ELR (cell line): ENCODE measurements at places on chromosomes 11 and 22.
A peak's percentile ranks its signal among the peaks of the same experiment; 100 is the strongest.

- no peak for DNase-seq
Measured at GRCh38 chr11:64095273-64095817, 59.6 kb downstream of the FLRT1 start.

DNA sequence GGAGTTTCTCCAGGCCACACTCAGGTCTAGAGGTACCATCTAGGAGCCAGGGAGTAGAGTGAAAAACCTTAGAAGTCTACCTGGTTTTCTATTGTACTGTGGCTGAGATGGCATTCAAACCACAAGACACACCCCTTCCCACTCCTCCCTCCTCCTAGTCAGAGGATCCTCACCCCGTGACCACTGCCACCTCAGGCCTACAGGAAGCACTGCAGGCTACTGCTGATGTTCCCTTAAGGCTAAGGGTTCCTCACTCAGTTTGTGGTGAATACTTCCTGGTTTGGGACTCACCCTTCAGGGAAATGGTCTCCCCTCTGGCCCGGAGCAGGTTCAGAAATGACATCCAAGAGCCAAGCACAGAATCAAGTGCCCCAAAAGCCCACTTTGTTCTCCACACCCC lies 1293.9 kb downstream of the JRKL start:
- peak; percentile 48 for DNase-seq

DNA sequence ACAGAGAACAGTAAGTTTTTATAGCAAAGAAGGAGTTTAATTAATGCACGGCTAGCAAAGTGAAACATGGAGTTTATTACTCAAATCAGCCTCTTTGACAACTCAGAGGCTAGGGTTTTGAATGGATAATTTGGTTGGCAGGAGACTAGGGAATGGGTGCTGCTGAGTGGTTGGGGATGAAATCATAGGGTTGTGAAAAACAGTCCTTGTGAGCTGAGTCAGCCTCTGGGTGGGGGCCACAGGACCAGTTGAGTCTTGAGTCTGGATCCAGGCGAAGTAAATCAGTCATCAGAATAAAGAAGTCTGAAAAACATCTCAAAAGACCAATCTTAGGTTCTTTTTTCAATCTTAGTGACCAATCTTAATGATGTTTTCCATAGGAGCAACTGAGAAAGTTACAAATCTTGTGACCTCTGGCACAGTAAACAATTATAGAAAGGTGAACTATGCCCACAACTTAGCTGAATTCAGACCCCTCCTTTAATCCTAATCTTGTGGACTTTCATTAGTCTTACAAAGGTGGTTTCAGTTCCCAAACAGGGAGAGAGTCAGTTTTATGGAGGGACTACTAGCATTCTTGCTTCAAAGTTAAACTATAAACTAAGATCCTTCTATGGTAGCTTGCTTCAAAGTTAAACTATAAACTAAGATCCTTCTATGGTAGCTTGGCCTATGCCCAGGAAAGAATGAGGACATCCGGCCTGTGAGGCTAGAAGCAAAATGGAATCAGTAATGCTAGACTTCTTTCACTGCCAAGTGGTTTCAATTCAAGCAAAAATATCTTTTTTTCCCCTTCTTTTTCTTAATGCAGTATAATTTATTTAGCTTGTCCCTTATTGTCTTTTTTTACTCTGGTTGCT lies 84.5 kb downstream of the AASDHPPT start:
- no peak for DNase-seq

DNA sequence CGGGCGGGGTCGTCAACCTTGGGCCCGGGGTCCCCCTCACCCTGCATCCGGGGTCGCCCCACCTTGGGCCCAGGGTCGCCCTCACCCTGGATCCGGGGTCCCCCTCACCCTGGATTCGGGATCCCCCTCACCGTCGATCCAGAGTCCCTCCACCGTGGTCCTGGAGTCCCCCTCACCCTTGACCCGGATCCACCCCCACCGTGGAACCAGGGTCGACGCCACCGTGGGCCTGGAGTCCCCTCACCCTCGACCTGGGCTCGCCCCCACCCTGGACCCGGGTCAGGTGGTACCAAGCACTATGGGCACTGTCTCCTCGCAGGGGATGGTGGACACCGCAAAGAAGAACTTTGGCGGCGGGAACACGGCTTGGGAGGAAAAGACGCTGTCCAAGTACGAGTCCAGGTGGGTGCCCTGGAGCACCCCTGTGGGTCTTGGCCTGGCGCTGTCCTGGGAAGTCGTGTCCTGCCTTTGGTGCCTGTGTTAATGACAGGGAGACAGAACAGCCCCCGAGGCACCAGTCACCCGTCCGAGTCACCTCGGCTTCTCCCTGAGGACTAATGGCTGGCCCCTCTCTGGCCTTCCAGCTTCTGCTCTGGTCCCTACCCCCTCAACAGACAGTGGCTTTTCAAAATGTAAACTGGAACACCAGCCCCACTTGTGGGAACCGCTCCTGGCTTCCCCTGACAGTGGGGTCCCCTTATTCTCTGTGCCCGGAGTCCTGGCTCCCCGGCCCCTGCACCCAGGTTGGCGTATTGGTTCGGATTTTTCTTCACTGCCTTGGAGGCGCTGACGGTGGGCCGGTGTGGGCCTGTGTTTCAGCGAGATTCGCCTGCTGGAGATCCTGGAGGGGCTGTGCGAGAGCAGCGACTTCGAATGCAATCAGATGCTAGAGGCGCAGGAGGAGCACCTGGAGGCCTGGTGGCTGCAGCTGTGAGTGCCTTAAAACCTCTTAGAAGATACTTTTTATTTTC lies 762 bp downstream of the CRELD2 start:
- DNase-seq = no peak

- no peak for DNase-seq
Measured at GRCh38 chr11:92880381-92880780, 89.1 kb upstream of the MTNR1B start.

GRCh38 chr11:2264366-2265053 lies 5.9 kb downstream of the ASCL2 start:
- DNase-seq = no peak

- DNase-seq = no peak
Measured at GRCh38 chr11:126231725-126232459, 20.3 kb downstream of the FAM118B start.

- DNase-seq = no peak
Measured at GRCh38 chr22:33303099-33303498, 244.9 kb upstream of the SYN3 start.

DNA sequence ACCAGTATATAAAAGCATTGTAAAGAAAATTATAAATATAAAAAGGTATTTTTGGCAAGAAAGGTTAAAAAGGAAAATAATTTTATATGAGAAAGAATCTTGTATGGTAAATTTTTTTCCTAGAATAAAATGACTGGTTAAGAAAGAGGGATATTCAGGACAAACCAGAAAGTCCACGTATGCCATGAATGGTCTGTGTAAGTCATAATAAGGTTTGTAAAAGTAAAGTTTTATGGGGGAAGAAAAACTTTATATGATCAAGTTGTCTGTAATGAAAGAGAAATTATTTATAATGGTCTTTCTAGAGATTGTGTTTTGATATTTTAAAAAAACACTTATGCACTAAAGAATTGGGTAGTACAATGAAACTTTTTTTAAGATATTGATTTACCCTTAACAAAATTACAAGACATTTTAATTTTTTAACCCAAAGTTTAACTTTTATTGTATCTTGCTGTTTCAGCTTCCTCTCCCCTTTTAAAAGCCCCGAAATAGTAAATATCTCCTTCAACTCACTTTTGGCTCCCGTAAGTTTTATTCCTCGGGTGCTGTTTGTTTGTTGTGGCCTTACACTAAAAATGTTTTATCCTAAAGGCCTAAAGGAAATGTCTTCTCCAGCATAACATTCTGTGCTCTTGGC lies 47.7 kb downstream of the AMOTL1 start:
- DNase-seq = peak; percentile 61

DNA sequence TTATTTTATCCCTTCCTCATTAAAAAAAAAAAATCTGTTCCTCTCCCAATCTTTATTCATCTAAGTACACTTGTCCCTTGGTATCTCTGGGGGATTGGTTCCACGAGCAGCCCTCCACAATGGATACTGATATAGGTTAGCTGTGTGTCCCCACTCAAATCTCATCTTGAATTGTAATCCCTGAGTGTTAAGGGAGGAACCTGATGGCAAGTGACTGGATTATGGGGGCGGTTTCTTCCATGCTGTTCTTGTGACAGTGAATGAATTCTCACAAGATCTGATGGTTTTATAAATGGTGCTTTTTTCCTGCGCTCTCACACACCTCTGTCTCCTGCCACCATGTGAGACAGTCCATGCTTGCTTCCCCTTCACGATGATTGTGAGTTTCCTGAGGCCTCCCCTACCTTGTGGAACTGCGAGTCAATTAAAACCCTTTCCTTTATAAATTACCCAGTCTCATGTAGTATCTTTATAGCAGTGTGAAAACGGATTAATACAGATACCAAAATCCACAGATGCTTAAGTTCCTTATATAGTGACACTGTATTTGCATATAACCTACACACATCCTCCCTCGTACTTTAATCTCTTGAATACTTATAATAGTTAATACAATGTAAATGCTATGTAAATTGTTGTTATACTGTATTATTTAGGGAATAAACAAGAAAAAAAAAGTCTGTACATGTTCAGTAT lies 62.0 kb downstream of the PACS1 start:
- no peak for DNase-seq

GRCh38 chr22:22698263-22698750 lies 53.9 kb downstream of the GGTLC2 start:
- DNase-seq = no peak

- DNase-seq = no peak
Measured at GRCh38 chr11:64772303-64773018, 5.9 kb downstream of the SF1 start.

GRCh38 chr11:112410325-112410724 lies 149.7 kb upstream of the PLET1 start:
- DNase-seq = no peak

DNA sequence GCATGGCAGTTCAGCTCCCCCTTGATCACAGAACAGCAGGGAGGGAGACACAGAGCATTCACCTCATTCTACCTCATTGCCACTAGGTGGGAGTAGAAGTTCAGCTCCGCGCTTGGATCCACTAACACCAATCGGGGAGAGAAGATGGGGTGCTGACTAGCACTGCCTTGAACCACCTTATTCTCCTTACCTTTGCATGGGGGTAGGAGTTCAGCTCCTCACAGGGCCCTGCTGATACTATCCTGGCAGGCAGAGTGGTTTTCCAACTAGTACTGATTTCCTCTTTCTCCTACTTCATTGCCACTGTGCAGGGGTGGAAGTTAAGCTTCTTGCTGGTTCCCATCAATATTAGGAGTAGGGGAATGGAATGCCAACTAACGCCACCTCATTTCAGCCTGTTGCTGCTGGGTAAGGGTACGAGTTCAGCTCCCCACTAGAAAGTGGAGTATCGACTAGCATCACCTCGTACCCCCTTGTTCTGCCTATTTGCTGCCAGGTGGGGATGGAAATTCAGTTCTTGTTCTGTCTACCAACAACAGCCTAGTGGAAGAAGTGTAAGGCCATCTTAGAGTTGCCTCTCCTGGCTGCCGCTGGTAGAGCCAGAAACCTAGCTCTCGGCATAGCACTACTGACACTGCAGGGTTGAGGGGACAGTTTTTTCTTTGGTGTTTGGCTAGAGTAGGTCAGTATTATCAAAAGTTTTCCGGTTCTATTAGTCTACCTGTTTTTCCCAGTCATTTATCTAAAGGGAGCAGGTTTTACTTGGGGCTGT lies 550.9 kb upstream of the CCDC90B start:
- peak; percentile 65 for DNase-seq

DNA sequence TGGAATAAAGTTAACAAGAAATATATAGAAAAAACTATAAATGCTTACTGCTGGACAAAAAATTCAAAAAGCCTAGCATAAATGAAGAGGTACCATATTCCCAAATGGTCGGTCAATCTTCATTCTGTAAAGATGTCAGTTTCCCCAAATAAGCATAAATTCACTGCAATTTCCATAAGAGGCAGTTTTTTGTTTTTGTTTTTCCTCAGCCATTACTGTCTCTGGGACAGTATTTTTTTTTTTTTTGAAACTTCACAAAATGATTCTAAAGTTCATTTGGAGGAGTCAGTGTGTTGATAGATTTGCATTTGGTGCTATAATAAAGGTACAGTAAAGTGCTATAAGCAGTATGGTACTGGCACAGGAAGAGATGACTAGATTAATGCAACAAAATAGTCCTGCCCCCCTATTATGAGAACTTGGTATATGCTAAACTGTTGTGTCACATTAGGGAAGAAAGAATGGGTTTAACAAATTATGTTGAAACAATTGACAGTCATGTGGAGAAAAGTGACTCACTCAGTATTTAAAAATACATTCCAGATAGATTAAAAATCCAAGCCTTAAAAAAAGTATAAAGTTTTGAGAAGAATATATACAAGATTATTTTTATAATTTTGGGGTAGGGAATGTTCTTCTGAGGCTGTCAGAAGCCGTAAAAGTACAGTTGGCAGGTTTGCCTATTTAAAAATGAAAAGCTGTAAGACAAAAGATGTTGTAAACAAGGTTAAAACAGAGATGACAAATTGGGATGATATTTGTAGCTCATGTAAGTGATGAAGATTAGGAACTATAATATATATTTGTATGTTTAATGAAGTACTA lies 2.6 kb upstream of the FTH1 start:
- DNase-seq = peak; percentile 91

DNA sequence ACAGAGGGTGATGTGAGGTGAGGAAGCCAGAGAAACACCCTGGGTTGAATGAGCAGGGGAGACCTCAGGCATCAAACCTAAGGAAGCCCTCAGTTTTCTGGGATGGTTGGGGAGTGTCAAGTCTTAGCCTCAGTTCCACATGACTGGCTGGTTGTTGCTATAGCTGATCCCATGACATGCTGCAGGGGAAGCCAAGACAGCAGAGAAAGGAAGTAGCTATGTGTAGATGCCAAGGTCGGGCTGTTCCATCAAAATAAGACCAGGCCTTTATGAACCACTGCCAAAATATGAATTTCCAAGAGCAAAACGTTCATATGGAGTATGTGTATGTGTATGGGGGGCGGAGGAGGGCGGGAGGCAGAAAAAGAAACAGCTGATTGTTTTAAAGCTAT lies 11.6 kb downstream of the CD59 start:
- peak; percentile 45 for DNase-seq

- DNase-seq = no peak
Measured at GRCh38 chr11:8201644-8202365, 33.0 kb upstream of the RIC3 start.

- DNase-seq = no peak
Measured at GRCh38 chr11:128678024-128678423, 15.8 kb upstream of the FLI1 start.

DNA sequence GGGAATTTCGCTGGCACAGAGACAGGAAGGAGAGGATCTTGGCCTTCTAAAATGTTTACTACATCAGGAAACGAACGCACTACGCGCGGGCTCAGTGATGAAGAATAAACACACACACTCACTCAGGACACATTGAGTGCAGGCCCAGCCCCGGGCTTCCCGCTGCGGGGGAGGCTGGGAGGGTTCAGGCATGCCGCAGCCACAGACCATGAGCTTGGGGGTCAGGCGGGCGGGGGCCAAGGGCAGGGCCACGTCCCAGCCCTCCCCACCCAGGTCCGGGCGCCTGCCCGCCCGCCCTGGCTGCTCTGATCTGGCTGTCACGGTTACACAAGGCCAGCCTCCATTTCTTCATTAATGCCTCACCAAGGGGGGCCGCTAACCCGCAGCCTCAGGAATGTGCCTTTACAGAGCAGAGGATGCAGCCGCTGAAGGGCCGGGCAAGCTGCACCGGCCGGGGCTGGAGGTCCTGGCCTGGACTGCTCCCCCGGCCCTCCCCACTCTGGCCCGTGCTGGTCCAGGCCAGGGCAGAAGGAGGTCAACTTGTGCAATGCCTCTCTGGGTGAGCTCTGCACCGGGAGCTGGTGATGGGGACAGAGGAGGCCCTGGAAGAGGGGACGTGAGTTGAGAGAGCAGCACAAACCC lies 41.7 kb downstream of the IGF2 start:
- peak; percentile 81 for DNase-seq

GRCh38 chr11:95495706-95496105 lies 264.7 kb upstream of the SESN3 start:
- DNase-seq = no peak

GRCh38 chr11:14358729-14359439 lies at the start of gene RRAS2:
TSS of gene RRAS2 (minus strand) at chr11:14359183. CDS start at chr11:14358870, 313 bp downstream.
- peak; percentile 86 for DNase-seq
